ENCODE measurements at places on chromosomes 6 and 20. TPM values are rescaled to one million over a fixed set of nuclear protein-coding genes. Genes with fewer than 3 reads are reported as not detected.

Gene C20orf202
- not detected for total RNA-seq

Gene UCKL1
- total RNA-seq = 95.4 TPM

Gene AGER
- 6.1 TPM for total RNA-seq

Gene C6orf163
- not detected for total RNA-seq

Gene PCSK2
- total RNA-seq = not detected

Gene GSTA2
- total RNA-seq = not detected

GRCh38 chr6:152004036-152004566 lies 196.6 kb downstream of the ESR1 start:
- DNase-seq = no peak

DNA sequence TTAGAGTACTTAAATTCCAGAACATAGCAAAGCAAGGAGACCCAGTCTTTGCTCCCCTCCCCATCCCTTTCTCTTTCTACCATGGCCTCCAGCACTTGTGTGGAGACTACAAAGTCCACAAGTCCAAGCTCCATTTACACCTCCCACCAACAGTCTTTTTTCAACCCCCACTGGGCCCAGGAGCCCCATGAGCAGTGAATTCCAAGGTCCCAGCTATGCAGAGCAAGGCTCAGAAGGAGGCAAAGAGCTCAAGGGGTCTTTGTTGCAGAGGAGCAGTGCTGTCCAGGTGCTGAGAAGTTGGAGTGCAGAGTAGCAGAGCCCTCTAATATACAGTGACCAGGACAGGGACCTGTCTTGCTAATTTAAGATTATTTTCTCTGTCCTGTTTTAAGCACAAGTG lies 9.0 kb downstream of the PAK5 start:
- DNase-seq = no peak

- no peak for DNase-seq
These were observed 56.8 kb downstream of the PREP start for GRCh38 chr6:105346052-105346451.

DNA sequence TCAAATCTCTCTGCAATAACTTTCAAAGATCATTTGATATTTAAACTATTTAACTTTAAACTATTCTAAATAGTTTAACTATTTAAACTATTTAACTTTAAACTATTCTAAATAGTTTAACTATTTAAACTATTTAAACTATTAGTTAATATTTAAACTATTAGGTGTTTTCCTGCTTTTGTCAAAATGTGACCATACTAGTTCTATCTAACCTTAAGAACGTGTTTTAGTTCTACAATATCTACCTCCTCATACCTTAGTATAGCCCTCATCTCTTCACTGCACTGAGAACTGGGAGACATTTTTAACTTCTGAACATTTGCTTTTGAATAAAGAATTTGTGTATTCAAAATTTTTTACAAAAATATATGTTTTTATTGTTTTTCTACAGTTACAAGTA lies 429.1 kb downstream of the ADGRB3 start:
- no peak for DNase-seq

DNA sequence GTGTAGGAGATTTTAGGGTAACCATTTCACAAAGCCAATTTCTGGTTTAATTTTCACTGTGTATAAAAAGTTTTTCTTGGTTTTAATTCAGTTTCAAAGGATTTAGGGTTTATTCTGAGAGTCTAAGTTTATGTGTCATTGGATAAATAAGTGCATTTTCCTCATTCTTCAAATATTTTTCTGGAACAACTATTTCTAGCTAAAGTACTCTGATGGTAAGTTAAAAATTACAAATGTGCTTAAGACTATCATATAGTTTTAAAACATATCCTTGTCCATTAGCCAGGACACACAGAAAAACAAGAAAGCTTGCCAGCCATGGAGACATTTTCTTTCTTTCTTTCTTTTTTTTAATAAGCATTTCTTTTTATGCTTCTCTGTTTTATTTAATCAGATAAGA lies 333.0 kb downstream of the RFPL4B start:
- DNase-seq = no peak

DNA sequence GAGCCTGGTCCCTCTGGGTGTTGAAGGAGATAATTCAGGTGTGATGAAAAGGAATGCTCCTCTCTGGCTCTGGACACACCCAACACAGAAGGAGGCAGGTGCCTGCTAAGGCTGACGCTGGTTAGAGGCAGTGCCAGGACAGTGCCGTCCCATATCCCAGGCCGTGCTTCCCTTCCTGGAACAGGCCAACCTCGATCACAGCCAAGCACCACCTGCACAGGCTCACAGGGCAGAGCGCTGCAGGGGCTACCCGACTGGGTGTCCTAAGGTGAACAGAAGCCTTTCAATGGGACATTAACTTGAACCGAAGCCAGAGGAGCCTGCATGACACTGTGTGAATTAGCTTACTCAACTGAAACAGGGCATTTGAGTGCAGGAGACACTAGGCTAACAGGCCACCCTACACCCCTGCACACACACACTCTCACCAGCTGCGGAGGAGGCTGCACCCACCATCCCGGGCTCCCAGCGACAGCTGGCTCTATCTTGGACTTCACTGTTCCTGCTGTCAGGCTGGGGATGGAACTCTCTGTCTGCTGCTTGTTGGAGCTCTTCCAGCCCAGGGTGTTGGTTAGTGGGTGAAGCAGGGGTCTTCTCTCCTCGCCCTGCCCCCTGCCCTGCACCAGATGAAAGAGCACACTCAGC lies 347.2 kb downstream of the TAF4 start:
- no peak for DNase-seq

- DNase-seq = no peak
These were observed 102.6 kb upstream of the ZFP64 start for GRCh38 chr20:52294106-52294628.

- no peak for DNase-seq
These were observed 208.4 kb upstream of the DTNBP1 start for GRCh38 chr6:15871276-15871675.

DNA sequence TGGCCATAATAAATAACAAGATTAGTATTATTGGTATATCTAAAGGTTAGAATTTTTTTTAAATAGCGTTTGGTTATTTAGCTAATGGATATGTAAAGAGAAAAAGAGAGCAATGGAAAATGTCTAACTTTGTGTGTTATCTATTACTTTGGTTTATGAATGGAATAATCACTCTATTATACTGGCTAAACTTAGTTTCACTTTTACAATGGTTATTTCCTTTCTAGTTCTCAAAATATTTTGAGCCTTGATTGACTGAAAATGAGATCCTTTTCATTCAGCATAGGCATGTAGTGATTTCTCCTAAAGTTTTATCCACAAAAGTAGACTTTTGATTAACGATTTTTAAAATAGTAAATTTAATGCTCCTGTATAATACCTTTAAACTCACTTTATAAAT lies 51.6 kb upstream of the MLIP start:
- DNase-seq = no peak

GRCh38 chr6:47405273-47405672 lies 72.3 kb upstream of the CD2AP start:
- no peak for DNase-seq

DNA sequence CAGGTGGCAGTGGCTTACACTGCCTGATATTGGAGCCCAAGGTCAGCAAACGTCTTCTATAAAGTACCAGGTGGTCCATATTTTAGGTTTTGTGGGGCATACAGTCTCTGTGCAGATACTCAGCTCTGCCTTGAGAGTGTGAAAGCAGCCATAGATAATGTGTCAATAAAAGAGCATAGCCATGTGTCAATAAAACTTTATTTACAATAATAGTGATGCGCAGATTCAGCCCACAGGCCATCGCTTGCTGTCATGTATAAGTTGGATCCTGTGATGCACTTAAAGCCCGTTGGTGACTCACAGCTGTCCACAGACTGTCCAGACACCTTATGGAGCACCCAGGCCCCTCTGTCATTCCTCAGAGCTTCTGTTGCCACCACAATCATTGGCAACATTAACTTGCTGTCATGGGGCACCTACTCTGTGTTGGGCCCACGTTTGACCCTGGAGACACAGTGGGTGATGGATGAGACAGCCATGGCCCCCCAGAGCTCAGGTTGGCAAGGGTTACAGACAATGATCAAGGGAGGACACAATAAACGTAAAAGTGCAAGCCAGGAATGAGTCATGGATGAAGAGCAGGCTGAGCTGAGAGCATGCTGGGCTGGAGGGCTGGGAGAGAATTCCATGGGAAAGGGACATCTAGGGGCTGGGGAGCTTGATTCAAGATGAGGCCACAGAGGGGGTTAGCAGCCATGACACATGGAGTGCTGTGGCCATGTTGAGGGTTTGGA lies 173.6 kb downstream of the TAF4 start:
- DNase-seq = no peak
